ENCODE measurements at places on chromosomes 11 and 22. TPM values are rescaled to one million over a fixed set of nuclear protein-coding genes. Genes with fewer than 3 reads are reported as not detected.

APOBEC3G gene
- 0.13 TPM for total RNA-seq

MOV10L1 gene
- total RNA-seq, result 0.03 TPM

MMP8 gene
- total RNA-seq, result not detected

SNAP29 gene
- total RNA-seq, result 16.6 TPM

RAB6A gene
- 73.7 TPM for total RNA-seq

PLA2G3 gene
- total RNA-seq, result not detected

TCN1 gene
- 0.39 TPM for total RNA-seq

TYMP gene
- total RNA-seq, result 16.4 TPM

NECTIN1 gene
- total RNA-seq, result 9.7 TPM

CALCA gene
- total RNA-seq, result 0.15 TPM

All from A549 treated with Hydrocortisone at 1 μM for 4 hours (cell line).